ENCODE measurements at places on chromosomes 4 and X.

DNA sequence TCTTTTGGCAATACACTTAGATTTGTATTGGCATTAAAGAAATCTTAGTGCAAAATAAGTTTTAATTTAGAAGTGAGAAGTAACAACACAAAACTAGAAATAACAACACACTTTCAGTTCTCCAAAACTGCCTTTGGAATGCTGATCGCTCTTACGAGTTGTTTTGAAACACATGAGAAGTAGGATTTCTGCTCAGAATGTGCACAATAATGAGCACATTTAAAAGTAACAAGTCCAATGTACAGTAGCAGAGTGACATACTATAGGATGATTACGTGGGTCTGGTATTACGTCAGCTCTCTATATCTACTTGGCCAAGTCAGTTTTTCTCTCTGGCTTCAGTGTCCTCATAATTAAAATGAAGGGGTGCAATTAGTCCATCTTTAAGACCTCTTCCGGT lies 164.8 kb downstream of the CHM start:
- DNase-seq = no peak

GRCh38 chr4:174753021-174753420 lies 76.0 kb downstream of the GLRA3 start:
- DNase-seq = no peak

DNA sequence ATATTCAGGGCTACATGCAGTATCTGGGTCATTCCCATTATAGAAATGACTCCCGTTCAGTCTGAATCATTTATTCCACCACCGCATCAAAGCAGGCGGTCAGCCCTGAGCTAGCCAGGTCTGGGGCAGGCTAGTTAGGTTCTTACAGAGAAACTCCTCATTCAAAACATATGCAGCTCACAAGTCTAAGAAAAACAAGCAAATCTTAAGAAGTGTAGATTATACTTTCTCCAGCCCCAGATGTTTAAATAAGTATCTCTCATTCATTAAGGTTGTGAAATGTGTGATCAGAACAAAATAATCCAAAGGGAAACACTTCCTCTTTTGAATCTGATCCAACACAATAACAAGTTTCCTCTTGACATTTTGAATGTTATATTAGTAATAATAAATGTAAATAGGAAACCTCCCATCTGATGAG lies 441.9 kb downstream of the INPP4B start:
- no peak for DNase-seq

DNA sequence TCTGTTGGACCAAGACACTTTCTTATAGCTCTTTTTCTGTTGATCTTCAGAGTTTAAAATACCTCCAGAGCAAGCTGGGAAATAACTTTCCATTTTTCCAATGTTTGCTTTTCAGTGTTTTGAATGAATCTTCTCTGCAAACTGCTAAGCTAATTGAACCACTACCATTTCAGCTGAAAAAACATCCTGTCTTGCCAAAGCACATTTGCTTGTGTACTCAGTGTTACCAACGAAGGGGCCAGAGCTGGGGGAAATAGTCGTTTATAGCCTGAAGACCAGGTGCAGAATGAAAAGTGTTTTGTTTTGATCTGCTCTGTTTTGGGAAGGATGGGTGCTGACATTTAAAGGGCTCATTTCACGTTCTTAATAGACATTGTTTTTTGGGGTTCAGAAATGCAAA lies 88.4 kb upstream of the CLNK start:
- DNase-seq = no peak

GRCh38 chr4:4499438-4500123 lies 42.3 kb downstream of the STX18 start:
- DNase-seq = no peak

DNA sequence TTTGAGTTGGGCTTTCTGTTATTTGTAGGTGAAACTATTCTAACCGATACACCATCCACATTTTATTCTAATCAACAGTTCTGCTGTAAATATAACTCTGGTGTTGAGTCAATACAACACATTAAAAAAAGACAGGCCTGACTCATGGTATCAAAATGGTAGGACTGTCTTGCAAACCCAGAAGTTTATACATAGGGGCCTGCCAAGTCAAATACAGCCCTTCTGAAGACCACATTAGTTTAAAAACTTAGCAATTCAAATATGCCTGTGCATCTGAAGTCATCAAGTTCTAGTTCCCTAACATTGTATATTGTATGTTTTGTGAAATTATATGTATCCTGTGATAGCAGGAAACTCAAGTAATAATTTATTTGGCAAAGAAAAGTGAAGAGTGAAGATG lies 24.4 kb upstream of the PDE5A start:
- no peak for DNase-seq

DNA sequence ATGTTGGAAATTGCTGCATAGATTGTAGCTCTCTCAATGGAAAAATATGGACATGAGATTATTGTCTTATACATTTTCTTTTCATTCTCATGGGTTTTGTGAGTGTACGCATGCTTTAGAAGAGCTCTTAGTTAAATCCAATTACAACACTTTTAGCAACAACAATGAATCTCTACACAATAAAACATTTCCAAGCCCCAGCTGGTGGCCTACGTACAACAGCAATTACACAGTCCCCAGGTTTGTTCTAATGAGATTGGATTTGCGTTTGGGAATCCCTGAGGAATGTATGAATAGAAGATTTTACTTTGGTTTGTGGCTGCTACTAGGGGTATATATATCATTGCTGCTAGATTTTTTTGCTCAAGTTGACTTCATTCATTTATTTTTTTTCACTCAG lies 98.6 kb downstream of the FHDC1 start:
- no peak for DNase-seq

- DNase-seq = no peak
Observed at GRCh38 chrX:9285342-9285771, 179.5 kb upstream of the TBL1X start.

DNA sequence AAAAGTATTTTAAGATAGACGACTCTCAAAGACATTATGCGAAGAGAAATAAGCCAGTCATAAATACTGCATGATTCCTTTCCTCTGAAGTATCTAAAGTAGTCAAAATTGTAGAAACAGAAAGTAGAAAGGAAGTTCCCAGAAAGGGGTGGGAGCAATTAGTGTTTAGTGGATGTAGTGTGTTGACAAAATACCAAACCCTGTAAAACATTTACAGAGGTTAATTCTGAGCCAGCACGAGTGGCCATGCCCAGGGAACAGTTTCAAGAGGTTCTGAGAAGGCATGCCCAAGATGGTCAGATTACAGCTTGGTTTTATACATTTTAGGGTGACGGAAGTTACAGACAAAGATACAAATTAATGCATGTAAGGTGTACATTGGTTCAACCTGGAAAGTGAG lies 34.4 kb upstream of the SLC25A4 start:
- no peak for DNase-seq

DNA sequence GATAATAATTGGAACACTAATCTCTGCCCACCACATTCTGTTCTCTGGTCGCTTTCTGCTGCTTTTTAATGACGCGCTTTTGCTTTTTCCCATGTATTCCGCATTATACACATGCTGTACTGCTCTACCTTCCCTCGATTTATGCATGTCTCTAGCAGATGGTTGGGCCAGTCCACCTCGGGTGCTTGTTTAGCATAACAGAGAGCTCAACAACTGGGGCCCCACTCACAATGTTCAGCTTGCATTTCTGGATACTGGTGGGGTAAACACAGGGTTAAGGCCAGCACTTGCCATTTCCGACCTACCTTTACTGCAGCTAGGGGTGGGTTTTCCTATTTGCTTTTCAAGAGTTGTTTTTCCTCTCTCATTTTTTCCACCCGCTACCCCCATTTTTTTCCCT lies 255.8 kb downstream of the SOX3 start:
- no peak for DNase-seq

DNA sequence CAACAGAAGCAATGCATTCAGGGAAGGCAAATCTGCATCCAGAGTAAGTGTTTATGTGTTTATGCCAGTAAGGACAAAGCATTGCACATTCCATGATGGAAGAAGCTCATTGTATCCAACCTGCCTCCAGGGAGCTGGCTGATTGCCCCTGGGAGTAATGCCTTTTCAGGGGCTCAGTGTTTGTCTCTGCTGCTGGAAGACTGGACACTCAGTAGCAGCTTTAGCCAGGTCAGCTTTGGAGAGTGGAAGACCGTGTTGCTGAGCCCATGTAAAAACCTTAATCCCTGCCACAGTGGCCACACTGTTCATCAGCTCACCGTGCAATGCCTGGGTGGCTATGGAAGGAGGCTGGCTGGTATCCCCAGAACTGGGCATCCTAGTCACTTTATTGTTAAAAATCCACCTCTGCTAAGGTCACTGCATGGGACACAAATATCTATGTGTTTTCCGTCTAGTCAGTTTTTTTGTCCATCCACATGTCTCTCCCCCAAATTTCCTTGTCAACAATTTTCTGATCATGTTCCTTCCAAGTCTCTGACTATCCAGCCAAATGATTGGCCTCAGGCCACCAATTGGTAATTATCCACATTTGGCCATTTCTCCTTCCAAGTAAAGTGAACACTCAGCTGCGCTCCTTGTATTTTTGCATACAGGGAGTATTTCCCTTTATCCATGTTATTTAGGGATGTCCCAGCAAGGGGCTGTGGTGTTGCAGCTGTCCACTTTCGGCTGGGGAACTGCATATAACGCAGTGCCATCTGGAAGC lies 2044.5 kb upstream of the AGA start:
- DNase-seq = no peak

DNA sequence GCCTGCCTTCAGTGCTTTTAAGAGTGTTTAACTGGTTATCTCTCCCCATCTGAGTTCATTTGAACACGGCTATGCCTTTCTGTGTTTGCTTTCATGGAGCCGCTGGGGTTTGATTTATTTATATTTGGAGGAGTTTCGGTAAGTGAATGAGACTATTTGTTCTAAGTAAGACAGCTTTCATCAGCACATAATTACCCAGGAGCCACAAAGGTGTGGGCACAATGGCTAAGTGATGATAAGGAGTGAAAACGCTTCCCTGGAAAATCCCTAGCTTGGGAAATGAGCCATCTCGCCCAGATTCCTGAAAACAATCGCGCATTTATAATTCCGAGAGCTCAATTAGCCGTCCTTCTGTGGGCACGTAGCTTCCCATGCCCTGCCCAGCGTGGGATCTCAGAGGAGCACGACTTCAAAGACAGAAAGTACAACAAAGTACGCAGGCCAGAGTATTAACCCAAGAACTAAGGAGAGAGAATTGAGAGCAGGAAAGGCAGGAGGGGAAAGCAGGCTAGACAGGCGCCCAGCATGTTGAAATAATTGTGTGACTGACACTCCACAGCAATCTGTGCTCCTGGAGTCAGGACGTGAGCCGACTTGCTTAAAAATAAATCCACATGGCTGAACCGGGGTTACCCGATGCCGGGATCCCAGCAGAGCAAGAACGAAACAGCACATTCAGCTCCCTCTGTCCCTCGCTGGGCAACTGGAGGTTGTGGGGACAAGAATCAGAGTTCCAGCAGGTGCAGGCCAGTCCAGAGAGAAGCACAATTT lies 99.0 kb downstream of the DHRSX start:
- no peak for DNase-seq

DNA sequence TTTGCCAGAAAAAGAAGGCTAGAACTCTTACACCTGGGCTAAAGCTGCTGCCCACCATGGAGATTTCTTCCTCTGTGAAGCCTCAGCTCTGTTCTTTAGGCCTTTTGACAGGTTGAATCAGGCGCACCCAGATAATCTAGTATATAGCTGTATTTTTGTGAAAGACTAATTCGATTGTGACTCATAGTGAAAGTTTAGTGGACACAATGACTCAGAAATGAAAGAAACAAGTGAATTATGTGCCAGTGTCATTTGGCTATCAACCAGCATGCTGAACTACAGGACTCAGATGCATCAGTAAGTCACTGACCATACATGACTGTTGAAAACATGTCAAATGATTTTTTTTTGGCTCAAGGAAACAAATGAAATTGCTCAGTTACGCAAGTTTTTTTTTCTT lies 425.4 kb downstream of the SLITRK2 start:
- DNase-seq = no peak

DNA sequence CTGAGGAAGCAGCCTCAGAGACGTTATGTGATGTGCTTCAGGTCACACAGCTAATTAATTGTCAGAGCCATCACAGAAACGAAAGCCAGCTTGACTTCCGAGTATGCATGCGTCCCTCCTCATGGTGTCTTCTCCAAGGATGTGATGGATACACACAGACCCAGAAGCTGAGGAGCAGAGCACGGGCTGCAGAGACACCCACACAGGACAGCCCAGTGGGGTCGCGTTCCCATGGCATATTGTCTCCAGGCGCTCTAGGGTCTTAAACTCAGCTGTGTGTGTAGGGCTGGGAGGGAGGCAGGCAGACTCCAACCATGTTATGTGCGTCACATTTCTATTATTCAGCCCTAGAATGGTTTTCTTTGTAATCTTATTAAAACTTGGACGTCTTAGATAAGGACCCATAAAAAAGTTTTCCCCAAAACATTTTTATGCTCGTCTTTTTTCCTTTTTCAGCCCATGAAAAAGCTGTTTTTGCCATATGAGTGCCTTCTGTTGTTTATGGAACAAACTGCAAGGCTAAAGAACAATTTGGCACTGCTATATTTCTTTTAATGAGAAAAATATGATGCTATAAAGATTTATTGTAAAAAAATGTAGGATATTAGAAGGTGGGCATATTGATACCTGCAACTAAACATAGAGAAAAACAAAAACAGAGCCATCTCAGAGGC lies 48.5 kb downstream of the TENM3 start:
- no peak for DNase-seq

DNA sequence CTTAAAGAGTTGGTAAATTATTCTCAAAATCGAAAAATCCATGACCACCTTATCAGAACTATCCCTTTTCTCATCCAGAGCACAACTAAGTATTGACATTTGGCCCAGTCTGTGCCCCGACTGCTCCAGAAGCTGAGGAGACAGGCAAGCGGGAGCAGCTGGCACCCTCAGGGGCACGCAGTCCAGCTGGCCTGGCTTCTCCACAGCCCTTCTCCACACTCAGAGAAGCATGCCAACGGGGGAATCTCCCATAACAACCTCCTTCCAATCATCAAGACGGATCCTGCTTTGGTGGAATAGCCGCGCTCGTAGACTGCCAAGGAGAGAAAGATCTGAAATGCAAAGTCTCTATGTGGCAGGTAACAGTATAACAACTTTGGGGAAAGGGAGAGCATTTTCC lies 85.4 kb downstream of the AFAP1 start:
- no peak for DNase-seq

GRCh38 chrX:44012484-44013096 lies 39.4 kb upstream of the NDP start:
- DNase-seq = no peak

DNA sequence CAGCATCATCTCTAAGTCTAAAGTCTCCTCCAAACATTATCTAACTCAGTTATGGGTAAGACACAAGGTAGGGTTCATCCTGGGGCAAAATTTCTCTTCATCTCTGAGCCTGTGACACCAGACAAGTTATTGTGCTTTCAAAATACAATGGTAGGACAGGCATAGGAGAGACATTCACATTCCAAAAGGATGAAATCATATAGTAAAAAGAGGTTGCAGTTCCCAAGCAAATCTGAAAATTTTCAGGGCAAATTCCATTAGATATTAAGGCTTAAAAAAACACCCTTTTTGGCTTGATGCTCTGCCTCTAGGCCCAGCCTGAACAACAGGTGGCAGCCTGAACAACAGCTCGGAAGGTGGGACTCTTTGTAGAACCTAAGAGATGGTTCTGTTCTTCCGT lies 448.3 kb upstream of the SLIT2 start:
- DNase-seq = no peak

GRCh38 chrX:2715066-2715600 lies 24.0 kb downstream of the CD99 start:
- no peak for DNase-seq

Data from cortex of kidney (tissue), 1 donor.